Epithelial cell of proximal tubule (primary cell): ENCODE measurements at places on chromosomes 7 and 10.

DNA sequence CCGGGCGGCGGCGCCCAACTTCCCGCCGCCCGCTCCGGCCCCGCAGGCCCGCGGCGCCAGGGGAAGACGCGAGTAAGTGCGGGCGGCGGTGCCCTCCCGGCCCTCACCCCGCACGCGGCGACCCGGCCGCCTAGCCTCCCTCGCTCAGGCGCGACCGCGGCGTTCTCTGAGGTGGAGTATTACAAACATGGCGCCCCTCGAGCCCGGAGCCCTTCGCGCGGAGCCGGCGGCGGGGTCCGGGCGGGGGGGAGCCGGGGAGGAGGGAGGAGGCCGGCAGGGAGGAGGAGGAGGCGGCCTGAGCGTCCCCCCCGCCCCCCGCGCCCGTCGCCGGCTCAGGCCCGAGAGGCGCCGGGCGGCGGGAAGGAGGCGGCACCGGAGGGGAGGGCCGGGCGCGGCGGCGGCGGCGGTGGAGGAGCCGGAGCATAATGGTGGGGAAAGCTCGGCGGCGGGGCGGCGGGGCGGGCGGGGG is at the start of gene ZMYND11:
Gene ZMYND11, plus strand, starts transcription at position 324 of the 469 bp plus-strand sequence. CDS start 44,558 bp downstream, outside the sequence.
- DNase-seq = no peak

DNA sequence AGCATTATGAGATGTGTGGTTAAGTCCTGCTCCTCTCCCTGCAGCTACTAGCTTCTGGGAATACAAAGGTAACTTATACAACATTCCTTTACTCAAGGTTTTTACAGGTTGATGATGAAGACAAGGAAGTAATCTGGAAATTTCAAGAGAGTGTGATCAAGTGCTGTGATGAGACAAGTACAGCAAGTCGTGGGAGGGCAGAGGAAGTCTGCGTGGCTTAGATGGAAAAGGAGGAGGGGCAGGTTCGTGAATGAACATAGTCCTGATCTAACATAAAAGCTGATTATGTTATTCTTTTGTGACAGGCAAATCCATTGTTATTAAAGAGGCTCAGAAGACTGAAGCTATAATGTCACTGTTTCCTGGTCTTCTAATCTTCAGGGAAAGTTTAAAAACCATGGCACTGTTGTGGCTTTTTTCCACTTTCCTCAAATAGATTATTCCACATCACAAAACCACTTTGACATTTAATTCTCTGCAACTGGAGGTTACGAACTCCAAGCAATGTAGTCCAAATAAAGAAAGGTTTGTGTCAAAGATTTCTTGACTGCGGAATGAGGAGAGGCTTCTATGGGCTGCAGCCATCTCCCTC is 84.1 kb downstream of the CPXM2 start:
- no peak for DNase-seq

- no peak for DNase-seq
These were observed 340.7 kb upstream of the CELF2 start for GRCh38 chr10:10676972-10677371.

- no peak for DNase-seq
These were observed 110.6 kb downstream of the ABLIM1 start for GRCh38 chr10:114547514-114547913.

DNA sequence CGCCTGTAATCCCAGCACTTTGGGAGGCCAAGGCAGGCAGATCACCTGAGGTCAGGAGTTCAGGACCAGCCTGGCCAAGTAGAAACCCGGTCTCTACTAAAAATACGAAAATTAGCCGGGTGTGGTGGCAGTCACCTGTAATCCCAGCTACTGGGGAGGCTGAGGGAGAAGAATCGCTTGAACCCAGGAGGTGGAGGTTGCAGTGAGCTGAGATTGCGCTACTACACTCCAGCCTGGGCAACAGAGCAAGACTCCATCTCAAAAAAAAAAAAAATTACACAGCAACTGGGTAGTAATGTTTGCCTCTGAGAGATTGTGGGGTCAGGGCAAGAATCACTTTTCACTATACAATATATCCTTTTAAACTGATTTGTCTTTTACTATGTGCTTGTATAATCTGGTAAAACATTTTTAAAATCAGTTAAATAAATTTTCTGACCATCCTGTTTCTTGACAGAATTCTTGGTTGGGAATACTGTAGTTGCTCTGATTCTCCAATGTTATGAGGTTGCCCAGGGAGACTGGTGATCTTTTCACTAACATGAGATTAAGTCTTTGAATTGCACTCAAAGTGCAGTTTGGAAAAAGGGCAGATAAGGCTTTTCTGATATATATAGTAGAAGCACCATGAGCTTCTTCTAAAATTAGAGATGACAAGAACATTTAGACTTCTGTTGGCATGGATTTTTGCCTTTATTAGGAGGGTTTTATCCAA is 1.5 kb downstream of the ENTPD7 start:
- DNase-seq = no peak

DNA sequence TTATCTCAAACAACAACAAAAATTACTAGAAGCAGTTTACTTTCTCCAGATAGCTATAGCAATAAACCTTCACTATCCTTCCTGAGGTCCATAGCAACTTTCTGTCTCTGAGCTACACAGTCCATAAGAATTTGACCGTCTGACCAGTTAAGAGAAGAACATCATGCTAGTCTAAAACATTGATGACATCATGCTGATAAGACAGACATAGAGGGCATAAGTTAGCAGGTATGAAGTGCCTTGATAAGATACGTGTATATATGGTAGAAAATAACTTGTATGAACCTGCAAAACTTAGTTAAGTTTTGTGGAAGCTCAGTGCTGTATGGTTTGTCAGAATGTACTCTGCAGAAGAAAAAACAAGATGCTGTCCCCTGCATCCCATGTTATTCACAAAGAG is 353.0 kb downstream of the GRID1 start:
- no peak for DNase-seq

DNA sequence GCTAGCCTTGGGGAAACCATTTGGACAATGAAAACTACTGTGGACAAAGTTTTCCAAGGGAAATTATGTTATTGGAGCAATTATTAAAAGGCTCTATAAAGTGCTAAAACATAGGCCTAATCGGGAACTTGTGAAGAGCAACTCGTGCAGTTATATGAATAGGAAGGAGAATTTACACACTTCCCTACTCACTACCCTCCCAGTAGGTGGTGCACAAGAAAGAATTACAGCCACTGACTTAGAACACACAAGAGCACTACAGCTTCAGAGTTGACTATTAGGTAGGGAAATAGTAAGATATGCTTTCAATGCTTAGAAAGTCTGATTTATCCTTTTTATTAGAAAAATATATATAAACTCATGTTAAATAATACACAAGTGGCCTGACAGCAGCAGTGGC is 47.2 kb downstream of the GSAP start:
- no peak for DNase-seq

DNA sequence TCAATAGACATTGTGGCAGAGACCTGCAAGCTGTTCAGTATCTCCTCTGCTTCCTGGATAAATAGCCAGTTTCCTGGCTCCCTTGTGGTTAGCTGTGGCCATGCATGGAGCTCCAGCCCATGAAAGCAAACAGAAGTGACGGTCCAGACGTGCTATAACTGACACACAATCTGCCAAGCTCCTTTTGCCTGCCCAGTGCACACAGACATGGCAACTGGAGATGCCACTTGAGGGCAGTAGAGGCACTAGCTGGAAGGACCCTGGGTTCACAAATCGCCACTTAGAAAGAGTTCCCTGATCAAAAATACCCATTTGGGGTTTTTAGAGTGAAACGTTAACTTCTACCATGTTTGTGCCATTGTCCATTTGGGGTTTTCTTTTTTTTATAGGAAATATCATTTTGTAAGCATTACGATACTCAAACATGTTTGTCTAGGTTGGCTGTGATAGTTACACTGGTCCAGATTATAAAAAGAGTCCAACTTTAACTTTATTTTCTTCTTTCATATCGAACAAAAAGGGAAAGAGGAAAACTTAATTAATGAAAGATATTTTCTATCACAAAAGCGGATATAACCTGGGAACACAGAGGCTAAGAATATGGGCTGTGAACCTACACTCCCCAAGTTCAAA is 31.3 kb downstream of the KIN start:
- DNase-seq = no peak

DNA sequence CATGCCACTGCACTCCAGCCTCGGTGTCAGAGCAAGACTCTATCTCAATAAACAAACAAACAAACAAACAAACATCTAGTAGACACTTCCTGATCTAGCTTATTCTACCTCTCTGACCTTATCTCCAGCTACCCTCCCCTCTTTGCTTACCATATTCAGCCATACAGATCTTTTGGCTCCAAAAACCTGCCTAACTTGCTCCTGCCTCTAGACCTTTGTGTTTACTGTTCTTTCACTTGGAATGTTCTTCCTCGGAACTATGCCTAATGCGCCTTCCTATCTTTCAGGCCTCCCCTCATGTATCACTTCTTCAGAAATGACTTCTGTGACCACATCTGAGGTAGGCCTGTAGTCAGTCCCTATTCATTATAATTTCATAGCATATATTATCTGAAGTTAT is 20.3 kb upstream of the WNT8B start:
- DNase-seq = no peak

DNA sequence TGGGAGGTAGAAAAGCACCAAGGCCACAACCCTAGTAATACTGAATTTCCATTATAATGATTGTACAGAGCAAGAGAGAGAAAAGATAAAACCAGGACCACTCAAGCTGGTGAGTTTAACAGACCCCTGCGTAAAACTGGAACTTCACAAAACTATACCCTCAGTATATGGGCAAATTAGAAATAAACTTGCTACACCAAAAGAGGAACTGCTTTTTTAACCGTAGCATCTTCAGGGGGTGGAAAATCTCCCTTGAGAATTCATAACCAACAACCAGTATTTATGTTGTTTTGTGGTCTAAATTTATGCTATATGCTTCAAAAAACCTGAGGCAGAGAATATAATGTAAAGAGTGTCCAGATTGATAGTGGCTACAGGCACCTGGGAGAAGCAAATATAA is 171.2 kb downstream of the SGMS1 start:
- DNase-seq = no peak

DNA sequence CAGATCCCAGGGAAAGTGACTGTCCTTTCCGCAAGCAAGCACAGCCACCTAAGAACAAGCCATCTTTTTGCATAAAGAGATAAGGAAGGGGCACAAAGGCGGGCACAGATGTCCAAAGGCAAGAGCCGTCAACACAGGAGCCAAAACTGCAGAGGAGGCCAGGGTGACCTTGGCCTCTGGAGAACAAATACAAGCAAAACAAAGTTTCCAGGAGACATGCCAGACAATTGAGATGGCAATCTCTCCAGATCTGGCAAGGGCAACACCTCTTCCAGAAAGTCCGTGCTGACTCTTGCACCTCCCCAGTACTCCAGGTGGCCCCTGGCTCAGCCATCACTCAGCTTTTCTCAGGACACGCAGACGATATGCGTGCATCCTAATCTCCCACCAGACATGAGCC is 58.2 kb downstream of the TEX36 start:
- DNase-seq = no peak

DNA sequence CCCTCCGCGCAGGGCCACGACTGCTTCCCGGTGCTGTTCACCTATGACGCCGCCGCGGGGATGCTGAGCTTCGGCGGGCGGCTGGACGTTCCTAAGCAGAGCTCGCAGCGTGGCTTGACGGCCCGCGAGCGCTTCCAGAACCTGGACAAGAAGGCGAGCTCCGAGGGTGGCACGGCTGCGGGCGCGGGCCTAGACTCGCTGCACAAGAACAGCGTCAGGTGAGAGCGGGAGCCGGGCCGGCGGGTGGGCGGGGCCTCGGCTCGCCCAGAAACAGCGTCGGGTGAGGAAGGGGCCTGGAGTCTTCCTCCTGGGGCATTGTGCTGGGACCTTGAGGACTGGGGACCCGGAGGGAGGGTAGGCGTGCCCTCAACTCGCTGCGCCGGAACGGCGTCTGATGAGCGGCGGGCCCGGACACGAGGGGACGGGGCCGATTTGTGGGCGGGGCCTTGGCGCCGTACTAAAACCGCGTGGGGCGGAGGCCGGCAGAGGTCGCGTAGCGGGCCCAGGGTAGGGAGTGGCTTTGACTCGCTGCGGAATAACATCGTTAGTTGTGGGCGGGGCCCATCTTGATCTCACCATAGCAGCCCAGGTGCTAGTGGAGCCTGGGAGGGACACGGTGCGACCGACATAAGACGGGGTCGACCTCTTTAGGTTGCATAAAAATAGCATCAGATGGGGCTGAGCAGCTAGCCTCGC is 15.6 kb downstream of the PDAP1 start:
- no peak for DNase-seq

- no peak for DNase-seq
These were observed 61.6 kb upstream of the RNF32 start for GRCh38 chr7:156578978-156579430.

GRCh38 chr10:78460204-78460603 is 426.5 kb downstream of the RPS24 start:
- no peak for DNase-seq

DNA sequence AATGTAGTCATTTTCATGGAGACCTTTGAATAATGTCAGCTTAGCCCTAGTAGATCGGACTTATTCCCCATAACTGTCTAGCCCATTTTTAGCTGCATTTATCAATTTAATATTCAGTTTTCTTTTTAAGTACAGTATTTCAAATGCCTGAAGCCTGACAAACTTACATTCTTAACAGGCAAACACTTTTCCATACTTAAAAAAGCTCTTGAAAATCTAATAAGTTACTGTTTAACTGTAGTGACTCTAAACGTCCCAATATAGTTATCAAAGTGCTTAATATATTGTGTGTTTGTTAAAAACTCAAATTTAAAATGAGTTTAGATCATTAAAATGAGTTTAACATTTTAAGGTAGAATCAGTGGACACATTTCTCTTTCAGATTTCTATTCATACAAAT is 44.9 kb downstream of the PON1 start:
- DNase-seq = no peak

- DNase-seq = no peak
These were observed 166.2 kb upstream of the STEAP1 start for GRCh38 chr7:89988074-89988473.

DNA sequence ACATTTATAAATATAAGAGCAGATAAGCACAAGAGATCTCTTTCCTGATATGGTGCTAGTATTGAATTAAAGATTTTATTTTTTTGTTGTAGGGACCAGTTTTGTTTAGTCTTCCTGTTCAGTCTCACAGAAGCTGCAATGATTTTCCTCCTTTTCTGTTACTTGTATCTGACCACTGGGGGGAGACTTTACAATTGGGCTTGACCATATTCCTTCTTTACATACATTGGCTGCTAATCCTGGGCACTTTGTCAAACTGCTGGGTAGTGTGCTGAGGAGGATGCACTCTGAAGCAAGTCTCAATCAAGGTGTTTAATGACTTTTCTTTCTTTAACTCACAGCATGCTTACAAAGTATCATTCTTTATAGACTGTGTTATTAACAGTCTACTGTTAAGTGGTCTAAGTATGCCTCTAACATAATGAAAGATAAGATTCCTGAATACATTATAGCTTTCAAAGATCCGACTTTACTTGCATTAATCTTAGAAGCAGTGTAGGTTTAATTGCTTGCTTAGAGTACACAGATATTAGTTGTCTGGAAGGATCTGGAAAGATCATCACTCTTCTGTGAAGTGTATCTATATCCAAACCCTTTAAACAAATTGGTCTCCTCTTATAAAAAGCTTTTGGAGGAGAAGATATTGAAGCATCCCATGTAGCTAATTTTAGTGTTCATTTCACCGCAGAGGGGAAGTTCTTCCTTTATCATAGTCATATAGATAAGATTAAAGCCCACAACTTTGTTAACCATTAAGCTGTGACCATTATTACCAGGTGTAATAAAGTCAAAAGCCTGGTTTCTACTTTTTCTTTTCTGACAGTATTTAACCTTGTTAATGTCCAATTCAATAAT is 3.1 kb downstream of the PALS2 start:
- DNase-seq = no peak

GRCh38 chr7:86908948-86909347 is 150.5 kb downstream of the ELAPOR2 start:
- no peak for DNase-seq
